Nephron progenitor cell (in vitro differentiated cells): ENCODE measurements at places on chromosomes 11 and 22.

DNA sequence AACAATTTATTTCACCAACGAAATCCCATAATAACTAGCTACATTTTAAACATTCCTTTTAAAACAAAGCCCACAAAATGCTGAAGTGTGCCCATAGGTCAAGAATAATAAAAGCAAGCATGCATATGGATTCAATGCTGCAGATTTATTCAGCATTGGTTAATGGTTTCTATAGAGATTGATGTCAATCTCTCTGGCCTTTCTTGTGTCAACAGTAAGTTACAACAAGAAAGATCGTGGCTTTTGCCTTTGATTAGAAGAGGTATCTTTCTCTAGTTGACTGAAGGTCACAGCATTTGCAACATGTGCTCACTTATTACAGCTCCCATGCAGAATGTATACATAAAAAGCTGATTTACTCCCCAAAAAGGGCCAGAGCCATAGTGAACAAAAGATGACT is 1.4 kb upstream of the SOX6 start:
- no peak for DNase-seq

DNA sequence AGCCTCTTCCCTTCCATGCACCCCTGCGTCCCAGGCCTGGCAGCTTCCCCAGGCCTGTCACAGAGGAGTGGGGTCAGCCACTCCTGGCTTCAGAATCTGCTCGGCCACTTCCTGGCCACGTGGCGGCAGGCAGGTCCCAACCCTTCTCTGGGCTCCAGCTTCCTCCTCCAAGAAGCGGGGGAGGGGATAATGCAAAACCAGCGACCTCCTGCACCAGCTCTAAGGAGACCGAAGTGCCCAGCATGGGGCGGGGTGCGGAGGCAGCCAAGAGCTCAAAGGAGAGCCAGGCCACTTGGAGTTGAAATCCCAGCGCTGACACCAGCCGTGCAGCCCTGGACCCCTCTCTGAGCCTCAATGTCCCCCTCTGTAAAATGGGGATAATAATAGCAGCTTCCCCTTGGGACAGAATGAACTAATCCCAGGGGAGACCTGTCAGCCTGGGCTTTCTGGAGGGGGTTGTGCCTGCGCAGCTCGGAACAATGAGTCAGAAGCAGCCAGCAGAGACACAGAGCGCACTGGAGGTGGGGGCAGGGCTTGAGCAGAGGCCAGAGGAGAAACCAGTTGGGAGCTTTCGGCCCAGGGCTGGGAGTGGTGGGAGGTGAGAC is 22.8 kb upstream of the PICK1 start:
- no peak for DNase-seq

DNA sequence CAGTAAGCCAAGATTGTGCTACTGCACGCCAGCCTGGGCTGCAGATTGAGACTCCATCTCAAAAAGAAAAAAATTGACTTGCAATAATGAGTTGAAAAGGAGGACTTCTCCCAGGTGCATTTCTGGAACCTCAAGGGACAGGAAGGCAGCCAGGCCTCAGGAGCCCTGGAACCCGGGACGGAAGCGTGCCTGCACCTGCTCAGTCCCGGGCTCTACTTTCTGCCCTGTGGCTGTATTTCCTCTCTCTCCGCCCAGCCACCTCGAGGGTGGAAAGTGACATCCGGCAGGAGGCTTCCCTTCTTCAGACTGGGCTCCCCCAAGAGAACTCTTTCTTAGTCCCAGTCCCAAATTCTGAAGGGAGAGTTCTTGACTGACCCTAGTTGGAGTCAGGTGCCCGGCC is 20.2 kb upstream of the GAL start:
- no peak for DNase-seq

DNA sequence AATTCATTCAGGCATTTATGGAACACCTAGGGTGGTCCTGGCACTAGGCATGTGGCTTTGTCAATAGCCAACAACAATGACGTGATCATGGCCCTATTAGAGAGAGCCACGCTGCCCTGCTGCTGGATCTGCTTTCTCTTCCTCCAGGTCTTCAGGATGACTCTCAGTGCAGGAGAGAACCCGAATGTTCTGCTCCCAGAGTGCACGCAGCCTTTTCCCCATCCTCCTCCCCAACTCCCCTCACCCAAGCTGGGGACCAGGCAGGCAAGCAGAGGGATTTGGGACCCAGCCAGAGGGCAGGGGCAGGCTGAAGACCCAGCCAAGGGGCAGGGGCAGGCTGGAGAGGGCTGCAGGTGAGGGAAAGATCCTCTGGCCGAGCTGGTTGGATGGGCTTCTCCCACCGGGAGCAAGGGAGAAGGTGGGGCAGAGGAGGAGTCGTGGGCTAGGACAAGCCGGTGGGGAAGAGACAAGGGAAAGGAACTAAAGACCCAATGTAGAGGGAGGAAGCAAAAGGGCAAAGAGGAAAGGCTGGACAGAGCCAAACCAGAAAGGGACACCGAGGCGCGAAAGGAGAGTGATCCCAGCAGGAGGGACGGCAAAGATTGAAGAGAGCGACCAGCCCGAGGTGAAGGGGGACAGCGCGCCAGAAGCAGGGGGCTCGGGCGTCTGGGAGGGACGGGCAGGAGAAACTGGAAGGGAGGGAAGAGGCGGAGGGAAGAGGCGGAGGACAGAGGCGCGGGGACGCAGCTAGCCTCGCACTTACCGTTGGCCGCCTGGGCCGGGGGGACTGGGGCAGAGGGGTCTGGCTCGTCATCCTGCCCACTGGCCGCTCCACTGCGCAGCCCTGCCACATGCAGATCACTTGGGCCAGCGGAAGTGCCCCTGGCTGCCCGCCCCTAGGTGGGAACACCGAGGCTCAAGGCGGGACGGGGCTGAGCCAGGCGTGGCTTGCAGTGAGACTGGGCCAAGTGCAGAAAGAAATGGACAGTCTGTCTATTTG is at the start of gene KCTD14:
TSS of gene KCTD14 (minus strand) at position 880 of the 1,000 bp plus-strand sequence. CDS start at position 853, 27 bp downstream.
- DNase-seq = peak; percentile 58

GRCh38 chr22:26580240-26580962 is 9.5 kb downstream of the TPST2 start:
- no peak for DNase-seq

DNA sequence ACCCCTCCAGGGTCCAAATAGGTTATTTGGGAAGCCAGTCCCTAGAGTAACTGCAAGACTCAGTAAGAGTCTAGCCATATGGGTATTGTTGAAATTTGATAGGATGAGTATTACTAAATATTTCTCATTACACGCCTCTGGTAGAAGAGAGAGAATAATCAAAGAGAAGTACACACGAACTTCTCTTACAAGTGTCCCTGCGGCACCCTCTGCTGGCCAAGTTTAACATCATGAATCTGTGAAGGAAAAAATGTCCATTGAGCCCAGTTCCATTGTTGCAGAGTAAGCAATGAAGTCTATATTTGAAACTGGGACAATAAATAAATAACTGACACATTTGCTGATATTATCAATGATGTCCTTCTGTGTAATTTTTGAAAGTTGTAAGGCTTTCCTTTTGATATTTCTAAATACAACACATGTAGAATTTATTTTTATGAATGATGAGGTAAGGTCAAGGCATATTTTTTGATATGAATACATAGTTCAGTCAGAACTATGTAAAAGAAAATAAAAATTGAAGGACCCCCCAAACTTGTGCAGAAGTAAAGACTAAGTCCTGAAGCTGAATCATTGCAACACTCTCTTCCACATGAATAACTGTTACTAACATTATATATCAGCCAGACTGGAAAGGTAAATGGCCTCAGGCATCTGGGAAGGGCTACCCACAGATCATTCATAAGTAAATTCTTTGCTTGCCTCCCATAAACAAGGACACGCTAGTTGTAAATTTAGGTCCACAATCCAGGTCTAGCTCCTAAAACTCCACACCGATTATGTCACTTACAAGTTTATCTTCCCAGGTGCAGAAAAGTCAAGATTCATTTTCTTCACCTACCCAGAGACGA is 10.0 kb downstream of the OR51L1 start:
- peak; percentile 65 for DNase-seq

- DNase-seq = peak; percentile 60
Measured at GRCh38 chr11:72684236-72684912, 10.2 kb upstream of the PDE2A start.

DNA sequence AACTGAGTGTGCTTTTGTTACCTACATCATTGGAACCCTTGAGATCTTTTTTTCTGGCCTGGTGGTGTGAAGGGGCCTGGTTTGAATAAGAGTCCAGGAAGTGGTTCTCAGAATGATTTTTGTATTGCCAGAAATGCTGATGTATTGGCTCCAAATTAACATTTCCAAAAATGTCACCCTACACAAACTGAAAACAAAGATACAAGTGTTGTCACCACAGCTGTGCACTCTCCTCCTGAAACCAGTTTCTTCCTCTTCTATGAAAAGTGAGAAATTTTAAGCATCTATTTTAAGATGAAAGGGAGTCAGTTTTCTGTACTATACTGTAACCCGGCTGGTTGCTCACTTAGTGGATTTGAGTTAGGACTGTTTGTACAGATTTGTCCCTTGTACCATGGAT is 218.8 kb downstream of the PGR start:
- DNase-seq = no peak

GRCh38 chr22:50398831-50399648 is 55.9 kb downstream of the PPP6R2 start:
- no peak for DNase-seq

DNA sequence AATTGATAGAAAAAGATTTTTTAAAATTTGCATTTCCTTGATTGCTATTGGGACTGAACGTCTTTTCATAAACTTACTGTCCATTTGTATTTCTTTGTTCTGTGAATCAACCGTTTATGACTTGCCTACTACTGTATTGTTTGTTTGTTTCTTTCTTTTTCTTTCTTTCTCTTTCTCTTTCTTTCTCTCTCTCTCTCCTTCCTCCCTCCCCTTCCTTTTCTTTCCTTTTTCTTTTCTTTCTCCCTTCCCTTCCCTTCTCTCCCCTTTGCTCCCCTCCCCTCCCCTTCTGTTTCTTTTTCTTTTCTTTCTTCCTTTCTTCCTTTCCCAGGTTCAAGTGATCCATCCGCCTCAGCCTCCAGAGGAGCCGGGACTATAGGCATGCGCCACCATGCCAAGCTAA is 46.9 kb downstream of the NF2 start:
- DNase-seq = no peak

DNA sequence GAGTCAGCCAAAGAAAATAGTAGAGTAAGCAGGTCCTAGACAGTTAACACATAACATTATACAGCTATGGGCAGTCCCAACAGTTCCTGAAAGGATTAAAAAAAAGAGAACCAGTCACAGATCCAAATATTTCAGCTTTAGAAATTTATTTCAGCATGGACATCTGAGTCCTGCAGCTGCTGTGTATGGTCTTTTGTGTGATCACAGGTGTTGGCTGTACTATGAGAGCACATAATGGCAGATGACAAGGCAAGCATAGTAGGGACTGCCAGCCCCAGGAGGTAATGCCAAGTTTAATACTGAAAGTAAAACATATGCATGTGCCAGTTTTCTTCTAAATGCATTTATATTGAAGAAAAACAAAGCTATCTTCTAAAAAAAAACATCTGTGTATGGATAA is 158.1 kb downstream of the GRIA4 start:
- DNase-seq = no peak

DNA sequence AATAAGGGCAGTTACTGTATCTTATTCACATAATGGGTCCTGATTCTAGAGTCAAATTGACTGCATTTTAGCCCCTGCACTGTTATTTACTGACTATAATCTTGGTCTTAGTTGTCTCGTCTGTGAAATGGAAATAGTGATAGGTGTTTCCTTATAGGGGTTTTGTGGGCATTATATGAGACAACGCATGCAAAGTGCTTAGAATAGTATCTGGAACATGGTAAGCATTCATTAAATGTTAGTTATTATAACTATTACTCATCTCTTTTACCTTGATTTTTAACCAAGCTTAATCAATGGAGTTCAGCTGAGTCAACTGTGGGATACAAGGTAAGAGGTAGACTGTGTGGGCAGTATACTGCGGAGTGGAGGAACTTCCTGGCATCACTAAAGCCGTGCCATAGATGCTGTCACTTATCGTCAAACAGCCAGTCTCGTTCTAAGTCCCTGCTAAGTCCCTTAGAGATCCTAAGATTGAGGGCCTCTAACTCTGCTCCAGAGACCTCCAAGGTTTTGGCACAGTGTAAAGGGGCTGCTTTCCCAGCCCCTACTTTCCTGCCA is 2.6 kb upstream of the ZC3H12C start:
- no peak for DNase-seq

- DNase-seq = no peak
Measured at GRCh38 chr11:19577976-19578619, 134.5 kb upstream of the NAV2 start.

GRCh38 chr11:48079596-48079995 is 99.2 kb downstream of the PTPRJ start:
- DNase-seq = no peak

- DNase-seq = no peak
Measured at GRCh38 chr11:114397349-114397982, 2.8 kb downstream of the C11orf71 start.

GRCh38 chr11:115117956-115118493 is 386.2 kb downstream of the CADM1 start:
- DNase-seq = no peak

DNA sequence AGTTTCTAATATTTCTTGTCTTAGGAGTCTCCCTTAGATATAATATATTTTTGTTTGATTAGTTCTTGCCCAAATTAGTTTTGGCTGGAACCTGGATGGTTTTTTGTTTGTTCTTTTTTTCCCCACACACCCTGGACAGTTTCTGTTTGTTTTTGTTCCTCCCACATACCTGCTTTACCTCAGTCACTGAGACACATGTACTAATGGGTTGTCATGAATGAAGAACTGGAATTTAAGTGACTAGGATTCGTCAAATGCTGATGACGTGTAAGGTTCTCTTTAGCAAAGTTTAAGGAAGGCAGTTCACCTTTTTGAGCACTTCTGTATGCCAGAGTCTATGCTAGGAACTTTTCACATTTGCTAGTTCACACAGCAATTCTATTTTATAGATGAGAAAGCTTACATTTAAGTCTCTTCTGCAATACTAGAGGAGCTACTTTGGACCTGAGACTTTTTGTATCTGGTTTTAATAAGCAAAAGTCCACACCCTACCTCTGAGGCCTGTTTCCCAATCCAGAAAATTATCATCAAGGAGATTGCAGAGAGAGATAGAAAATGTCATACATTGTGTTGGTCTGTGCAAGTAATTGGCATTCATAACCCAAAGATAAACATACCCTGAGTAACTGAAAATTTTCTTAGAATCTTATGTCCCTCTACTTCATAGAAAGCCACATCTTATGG is 86.7 kb upstream of the RAB1B start:
- DNase-seq = no peak

DNA sequence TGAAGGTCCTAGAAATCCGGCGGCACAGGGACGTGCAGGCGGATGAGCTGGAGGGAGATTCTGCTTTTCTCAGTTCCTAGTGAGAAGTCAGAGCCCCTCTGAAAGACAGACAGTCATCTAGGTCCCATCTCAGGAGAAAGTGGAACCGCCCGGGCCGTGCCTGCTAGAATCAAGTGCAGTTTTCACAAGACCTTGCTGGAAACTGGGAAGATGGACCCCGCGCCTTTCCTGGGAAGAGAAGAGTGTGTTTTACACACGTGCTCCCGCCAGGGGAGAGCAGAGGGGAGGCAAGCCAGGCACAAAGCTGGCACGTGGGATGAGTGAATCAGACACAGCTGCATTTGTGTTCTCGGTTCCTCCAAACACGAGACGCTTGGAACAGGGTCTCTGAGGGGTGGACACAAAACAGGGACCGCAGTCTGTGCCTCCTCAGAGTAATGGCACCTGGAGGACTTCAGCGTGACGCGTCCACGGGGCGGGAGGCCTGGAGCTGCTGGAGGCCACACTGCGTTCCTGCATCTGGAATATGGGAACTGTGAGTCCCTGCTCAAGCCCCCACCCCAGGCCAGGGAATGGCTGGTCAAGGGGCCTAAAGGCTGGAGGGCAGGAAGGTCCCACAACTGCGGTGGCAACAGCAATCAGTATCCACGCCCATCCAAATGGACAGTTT is 218.3 kb downstream of the BRD1 start:
- DNase-seq = no peak
